HL-60 (cell line): ENCODE measurements at places on chromosomes 5 and 9.

GRCh38 chr9:28951945-28952344 is 1378.7 kb upstream of the C9orf72 start:
- no peak for DNase-seq

GRCh38 chr9:96068511-96068910 is 193.0 kb downstream of the ERCC6L2 start:
- no peak for DNase-seq

DNA sequence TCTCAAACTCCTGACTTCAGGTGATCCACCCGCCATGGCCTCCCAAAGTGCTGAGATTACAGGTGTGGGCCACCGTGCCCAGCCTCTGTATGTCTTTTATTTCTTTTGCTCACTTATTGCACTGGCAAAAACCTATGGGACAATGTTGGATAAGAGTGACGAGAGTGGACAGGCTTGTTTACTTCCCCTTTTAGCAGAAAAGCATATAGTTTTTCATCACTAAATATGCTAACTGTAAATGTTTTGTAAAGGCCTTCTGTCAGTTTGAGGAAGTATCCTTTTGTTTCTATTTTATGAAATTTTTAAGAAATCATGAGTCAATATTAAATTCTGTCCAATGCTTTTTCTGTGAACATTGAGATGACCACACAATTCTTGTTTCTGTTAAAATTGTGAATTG is 103.3 kb downstream of the AUH start:
- DNase-seq, result peak; percentile 41

- DNase-seq, result no peak
Observed at GRCh38 chr5:54007827-54008777, 302.3 kb downstream of the ARL15 start.

GRCh38 chr5:119063579-119064379 is 7.1 kb upstream of the DMXL1 start:
- DNase-seq, result peak; percentile 42

DNA sequence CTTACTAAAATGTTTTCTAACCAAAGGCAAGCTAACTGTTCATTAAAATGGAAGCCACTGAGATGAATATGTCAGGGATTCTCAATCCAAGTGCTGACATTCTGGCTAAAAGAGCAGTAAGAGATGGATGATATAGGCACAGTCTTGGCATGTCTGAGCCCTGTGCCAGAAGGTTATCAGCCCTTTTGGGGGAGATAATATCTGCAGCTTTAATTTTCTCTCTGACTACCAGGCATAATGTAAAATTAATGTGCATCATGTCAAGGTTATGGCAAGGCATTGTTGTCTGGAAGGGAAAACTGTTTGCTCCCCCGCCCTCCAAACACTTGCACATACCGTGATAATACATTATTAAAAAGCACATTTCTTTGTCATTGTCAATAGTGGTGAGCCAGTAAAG is 609.8 kb downstream of the ZNF608 start:
- DNase-seq, result no peak

GRCh38 chr5:39520232-39520572 is 95.4 kb upstream of the DAB2 start:
- DNase-seq, result no peak

- DNase-seq, result no peak
Observed at GRCh38 chr9:118693645-118694044, 675.6 kb downstream of the BRINP1 start.

DNA sequence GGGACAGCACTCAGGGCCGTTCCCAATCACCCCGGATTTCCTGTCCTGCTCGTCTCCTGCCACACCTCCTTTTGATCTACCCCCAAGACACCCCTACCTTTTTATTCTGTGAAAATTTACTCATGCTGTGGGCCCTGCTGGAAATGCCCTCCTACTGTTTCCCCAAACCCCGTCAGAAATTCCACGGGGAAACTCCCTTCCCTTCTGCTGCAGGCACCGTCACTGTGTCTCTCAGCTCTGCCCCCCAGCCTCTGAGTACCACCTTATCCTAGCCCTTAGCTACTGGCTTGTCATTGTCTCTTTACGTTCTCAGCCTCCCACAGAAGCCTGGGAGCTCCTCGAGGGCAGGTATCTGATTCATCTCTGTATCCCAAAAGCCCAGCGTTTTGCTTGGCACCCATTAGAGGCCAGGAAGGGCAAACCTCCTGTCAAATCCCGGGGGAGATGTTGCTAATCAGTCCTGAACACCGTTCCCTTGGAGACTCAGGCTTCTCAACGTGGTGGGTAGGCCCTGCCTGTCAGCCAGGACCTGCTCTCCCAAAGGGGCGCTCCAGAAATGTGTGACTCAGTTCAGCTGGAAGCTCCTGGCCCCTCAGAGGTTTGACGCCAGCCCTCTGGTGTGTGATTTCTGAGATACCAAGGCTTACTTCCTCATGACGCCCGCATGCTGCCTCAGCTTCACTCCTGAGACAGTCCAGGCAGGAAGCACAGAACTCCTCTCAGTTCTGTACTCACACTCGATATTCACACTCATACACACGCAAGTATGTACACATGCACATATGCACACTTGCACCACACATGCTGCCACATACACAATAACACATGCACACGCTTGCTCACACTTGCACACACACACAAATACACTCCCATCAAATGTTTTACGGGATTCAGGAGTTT is 50.7 kb upstream of the GRHPR start:
- DNase-seq, result peak; percentile 2

DNA sequence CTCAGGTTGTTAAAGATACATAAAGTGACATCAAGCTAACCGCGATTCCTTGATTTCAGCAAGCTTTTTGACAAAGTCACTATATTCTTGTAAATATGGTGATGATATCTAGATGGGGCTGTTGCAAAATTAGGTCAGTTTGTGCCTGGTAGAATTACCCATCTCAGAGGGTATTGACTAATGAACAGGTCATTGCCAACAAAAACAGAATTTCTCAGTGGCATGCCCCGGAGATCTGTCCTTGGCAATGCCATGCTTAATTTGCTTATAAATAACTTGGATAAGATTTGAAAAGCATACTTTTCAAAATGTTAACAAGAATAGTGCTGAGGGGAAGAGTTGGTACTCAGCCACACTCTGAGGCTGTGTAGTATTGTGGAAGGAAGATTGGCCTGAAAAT is 783.3 kb upstream of the SEMA6A start:
- no peak for DNase-seq

GRCh38 chr9:31445357-31445756 is 939.1 kb upstream of the ACO1 start:
- no peak for DNase-seq

DNA sequence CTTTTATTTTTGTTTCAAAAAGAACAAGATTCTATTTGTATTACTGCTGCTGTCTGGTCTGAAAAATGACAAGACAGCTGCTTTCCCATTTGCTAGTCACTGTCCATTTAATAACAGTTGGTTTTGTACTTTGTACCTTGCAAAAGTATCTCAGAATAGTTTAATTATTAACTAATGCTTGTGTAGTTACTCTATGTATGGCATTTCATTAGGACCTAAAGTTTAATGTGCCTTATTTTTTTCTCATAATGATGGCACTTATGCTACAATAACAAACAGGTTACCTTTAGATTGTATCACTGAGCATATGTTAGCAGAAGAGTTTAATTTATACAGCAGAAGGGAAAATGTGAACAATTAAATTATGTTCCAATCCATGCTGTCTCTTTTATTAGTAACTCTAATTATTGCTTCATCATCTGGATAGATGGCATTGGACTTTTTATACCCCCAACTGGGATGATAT is 134.2 kb downstream of the CDH10 start:
- DNase-seq, result no peak

GRCh38 chr5:61000887-61001286 is 55.9 kb downstream of the NDUFAF2 start:
- no peak for DNase-seq

GRCh38 chr5:149045089-149045460 is 17.8 kb downstream of the SH3TC2 start:
- DNase-seq, result peak; percentile 34

- DNase-seq, result no peak
Observed at GRCh38 chr5:173301695-173302545, 26.3 kb downstream of the STC2 start.

- no peak for DNase-seq
Observed at GRCh38 chr5:142851731-142852130, 81.6 kb downstream of the ARHGAP26 start.

GRCh38 chr5:177495243-177496060 is 2.0 kb downstream of the PDLIM7 start:
- DNase-seq, result peak; percentile 70

GRCh38 chr9:132672413-132672690 is 2.1 kb downstream of the GTF3C4 start:
- DNase-seq, result no peak

DNA sequence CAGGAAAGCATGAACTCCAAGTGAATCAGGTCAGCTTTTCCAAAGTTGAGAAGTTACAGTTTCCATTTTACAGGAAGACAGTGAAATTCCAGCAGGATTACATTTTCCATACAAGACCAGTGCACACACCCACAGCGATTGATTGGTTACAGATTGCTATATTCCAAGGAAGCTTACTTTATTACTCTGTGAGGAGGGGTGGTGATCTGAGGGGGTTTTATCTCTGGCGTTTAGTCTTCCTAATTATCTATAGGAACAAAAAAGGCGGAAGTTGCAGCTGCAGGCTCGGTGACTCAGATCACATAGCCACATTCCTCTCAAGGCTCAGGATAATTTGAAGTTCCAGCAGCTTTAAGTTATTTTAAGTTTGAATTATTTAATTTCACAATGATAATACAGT is 450.4 kb upstream of the NMUR2 start:
- no peak for DNase-seq

GRCh38 chr5:88551724-88552345 is 283.2 kb upstream of the TMEM161B start:
- DNase-seq, result no peak

DNA sequence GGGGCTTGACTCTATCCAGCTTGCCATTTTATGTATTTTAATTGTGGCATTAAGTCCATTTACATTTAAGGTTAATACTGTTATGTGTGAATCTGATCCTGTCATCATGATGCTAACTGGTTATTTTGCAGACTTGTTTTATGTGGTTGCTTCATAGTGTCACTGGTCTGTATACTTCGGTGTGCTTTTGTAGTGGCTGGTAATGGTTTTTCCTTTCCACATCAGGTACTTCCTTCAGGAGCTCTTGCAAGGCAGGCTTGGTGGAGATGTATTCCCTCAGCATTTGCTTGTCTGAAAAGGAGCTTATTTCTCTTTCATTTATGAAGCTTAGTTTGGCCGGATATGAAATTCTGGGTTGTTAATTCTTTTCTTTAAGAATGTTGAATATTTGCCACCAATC is 145.9 kb downstream of the CPLANE1 start:
- no peak for DNase-seq
